D341Med (cell line): ENCODE measurements at places on chromosomes 7 and 10.
A peak's percentile ranks its signal among the peaks of the same experiment; 100 is the strongest.

GRCh38 chr7:107232568-107233090, 63.8 kb downstream of the HBP1 start:
- no peak for DNase-seq

GRCh38 chr10:42990721-42991441, 86.0 kb upstream of the RET start:
- DNase-seq: peak; percentile 17

GRCh38 chr7:98215561-98216495, 4.6 kb downstream of the BHLHA15 start:
- peak; percentile 26 for DNase-seq

DNA sequence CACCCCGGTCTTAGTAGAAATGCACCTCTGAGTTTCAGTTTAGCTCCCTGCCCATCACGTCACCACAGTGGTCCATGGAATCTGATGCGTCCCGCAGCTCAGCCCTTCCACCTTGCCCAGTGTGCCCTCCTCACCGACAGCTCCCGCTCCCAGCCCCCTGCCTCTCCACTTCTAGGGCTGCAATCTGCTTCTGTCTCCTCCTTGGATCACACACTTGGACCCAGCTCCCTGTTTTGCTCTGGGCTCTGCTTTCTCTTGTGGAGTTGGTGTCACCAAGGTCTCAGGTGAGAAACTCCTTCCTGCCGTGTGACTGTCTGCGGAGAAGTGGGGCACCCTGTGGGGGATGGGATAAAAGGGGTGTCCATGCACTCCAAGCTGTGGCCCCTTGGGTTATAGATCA, 37.9 kb downstream of the GPR26 start:
- DNase-seq: no peak

- no peak for DNase-seq
Measured at GRCh38 chr10:389261-389790, 254.1 kb downstream of the ZMYND11 start.

DNA sequence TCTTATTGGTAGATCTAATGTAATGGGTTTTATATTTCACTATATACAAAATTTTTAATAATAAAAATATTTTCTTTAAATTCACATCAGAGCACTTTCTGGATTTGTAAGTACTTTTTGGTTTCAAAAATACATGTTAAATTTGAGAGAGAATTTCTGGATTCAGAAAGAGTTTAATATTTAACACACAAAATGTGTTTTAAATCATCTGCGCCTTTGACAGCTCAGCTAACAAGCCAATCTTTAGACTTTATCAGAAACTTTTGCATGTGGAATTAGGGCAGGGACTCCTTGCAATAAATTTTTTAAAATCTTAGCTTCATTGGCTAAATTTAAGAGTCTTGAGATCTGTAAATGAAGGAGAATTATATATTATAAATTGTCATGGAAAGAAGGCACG, 32.7 kb upstream of the RHOBTB1 start:
- no peak for DNase-seq

DNA sequence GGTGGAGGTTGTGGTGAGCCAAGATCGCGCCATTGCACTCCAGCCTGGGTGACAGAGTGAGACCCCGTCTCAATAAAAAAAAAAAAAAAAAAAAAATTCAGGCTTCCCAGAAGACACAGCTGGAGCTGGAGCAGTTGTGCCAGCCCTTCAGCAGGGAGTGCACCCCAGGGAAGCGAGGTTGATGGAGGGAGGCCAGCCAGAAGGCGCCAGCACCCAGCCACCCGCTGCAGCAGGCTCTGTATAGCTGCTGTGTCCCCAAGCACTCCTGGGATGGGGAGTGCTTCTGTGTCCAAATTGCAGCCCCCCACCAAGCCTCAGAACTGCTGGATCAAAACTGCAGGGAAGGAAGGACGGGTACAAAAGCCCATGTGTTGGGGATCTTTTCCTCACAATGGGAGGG, 47.8 kb downstream of the COBL start:
- no peak for DNase-seq

DNA sequence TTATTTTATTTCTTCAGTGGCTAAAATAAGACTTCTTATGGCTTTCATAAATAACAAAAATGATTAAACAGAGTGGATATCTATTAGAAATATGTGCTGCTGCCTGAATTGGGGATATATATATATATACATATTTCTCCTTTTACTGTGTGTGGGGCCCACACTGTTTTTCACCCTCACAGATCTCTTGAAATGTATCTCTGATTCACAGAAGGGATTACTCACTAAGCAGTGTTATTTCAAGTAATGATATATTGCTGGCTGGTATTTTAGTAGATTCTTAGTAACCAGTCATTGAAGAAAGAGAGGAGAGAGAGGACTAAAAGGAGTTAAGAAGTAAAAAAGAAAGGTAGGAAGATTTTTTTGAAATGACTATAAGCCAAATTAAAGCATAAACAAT, 308.6 kb upstream of the NRP1 start:
- DNase-seq: no peak
